ENCODE measurements at places on chromosomes 12 and 14.

GRCh38 chr12:97316321-97316720 is 146.3 kb upstream of the RMST start:
- DNase-seq = no peak

DNA sequence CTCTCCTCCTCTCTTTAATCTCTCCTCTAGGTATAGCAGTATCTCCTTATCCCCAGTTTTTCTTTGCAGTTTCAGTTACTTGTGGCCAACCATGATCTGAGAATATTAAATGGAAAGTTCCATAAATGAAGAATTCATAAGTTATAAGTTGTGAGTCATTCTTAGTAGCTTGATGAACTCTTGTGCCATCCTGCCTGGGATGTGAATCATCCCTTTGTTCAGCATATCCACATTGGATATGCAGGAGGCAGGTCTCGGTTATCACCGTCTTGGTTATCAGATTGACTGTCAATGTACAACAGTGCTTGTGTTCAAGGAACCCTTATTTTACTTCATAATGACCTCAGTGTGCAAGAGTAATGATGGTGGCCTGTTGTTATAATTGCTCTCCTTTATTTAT is 134.0 kb downstream of the TMEM117 start:
- no peak for DNase-seq

DNA sequence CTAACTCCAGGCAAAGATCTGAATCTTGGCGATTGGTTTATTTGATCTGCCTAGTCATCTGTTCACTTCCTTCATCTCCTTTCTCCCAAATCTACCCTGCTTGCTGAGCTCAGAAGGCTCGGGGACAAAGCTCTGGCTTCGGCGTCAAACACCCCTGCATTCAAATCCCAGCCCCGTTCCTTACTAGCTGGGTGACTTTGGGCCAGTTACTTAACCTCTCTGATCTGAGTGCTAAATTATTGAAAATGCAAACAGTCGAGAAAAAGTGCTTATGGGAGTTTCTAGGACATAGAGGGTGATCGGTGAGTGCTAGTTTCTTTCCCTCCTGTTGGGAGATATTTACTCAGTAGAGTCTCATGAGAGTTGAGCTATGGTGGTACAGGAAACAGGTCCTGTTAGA is 121.2 kb upstream of the RFLNA start:
- DNase-seq = no peak

DNA sequence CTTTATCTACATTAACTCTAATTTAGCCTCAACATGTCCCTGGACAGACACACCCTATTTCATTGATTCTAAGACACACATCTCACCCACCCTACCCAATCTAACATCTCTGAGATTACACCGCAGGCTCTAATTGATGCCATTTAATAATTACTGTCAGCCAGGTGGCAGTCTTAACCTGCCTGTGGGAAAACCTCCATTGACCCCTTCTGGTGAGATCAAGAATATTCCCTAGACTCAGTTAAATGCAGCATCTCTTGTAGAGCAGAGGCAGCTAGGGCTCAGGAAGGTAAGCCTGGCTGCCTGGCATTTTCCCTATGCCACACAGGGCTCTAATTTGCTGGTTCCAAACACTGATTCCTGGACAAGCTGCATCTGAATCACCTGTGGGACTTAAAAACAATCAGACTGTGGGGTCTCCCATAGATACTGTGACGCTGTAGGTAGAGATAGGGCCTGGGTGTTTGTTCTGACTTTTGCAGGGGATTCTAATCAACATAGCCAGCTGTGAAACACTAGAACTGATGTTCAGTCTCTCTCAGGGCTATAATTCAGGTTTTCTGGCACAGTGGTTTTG is 14.3 kb downstream of the MCRS1 start:
- DNase-seq = no peak

DNA sequence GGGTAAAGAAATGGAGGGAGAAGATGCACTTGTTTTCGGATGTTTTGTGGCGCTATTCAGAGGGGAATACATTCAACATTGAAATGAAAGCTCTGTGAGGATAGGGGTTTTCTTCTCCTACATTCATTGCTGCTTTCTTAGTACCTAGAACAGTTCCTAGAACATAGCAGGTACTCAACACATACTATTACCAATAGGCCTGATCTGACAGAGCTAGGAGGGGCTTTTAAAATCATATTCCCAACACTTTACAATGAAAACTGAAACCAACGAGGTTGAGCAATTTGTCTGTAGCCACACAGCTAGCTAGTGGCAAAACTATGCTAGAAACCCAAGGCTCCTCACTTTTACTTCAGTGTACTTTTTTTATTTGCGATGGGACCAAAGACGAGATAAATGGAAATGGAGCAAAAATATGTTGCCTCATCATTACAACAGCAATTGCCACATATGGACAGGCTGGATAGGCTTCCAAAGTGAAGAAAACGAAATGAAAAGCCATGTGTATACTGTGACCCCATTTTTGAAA is 23.1 kb upstream of the IL22 start:
- no peak for DNase-seq

DNA sequence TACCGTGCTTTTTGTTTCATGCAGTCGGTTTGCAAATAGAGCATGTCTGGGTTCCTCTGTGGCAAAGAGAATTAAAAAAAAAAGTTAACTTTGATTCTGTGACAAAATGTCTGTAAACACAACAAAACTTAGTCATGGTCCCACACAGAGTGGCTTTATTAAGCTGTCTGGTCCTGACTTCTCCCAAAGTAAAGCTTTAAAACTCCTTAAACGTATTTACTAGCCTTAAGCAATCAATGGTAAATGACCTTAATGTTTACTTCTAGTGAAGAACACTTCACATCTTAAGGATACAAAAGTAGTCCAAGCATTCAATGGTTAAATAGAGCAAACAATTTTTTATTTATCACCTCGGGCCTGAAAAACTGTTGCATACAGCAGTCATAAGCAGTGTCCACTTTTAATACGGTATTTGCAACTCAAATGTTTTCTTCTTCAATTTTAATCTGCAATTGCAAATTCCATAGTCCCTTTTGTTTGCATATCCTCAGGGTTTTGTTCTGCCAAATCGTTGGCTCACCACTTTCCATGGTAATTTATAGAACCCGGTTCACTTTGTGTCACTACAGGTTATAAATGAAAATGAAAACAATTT is 453.0 kb upstream of the MIS18BP1 start:
- no peak for DNase-seq

GRCh38 chr12:28967426-28967825 is 181.7 kb upstream of the FAR2 start:
- DNase-seq = no peak

GRCh38 chr14:60815371-60815770 is 80.8 kb downstream of the MNAT1 start:
- DNase-seq = no peak

- no peak for DNase-seq
Observed at GRCh38 chr12:100584256-100584655, 10.8 kb downstream of the GAS2L3 start.

DNA sequence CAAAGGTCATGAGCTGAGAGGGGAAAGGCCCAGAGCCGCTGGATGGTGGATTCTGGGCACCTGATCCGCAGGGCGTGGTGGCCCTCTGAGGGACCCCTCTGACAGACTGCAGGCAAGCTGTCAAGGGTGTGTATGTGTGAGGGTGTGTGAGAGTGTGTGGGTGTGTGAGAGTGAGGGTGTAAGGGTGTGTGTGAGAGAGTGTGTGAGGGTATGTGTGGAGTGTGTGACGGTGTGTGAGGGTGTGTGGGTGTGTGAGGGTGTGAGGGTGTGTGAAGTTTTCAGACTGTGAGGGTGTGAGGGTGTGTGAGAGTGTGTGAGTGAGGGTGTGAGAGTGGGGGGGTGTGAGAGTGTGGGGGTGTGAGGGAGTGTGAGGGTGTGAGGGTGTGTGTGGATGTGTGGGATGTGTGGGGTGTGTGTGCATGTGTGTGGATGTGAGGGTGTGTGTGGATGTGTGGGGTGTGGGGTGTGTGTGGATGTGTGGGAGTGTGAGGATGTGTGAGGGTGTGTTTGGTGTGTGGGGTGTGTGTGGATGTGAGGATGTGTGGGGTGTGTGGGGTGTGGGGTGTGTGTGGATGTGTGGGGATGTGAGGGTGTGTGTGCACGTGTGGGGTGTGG is 156.7 kb downstream of the TMEM121 start:
- DNase-seq = no peak

GRCh38 chr12:92574051-92574783 is 128.6 kb upstream of the PLEKHG7 start:
- no peak for DNase-seq

- no peak for DNase-seq
Observed at GRCh38 chr14:25537846-25538455, 488.0 kb upstream of the STXBP6 start.

GRCh38 chr12:6644257-6644596 is 3.0 kb downstream of the ACRBP start:
- no peak for DNase-seq

GRCh38 chr14:77158882-77159255 is 17.3 kb upstream of the ZDHHC22 start:
- no peak for DNase-seq

GRCh38 chr12:78531831-78532458 is 332.6 kb upstream of the SYT1 start:
- DNase-seq = no peak

DNA sequence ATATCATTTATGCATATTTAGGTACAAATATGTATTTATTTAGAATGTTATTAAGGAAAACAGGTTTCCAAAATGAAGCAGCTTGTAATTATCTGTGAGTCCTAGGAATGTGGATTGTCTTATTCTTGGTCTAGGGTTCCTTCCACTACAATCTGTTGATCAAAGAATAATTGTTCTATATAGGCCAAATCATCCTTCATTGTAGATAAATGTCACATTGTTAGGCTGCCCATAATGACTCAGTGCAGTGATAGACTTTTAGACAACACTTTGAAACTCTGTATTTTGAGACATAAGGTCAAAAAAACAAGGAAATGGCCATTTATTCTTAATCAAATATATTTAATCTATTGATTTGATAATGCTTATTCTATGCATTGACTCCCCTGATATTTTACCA is 283.0 kb downstream of the ACSS3 start:
- no peak for DNase-seq

DNA sequence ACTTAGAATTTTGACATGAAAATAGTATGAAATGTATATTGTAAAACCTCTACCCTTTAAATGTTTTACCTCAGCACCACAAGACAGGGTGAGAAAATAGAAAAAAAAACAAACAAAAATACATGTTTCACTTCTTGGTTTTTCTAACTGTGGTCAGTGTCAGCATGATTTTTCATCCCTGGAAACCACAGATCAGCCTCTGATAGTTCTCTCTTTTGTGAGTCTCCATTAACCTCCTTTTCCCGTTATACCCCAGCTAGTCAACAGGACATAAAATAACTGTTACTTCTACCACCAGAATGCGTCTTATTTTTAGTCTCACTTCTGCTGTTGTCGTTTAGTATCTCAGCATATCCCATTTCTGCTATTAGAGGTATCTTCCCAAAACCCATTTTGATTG is 48.3 kb upstream of the KCNMB4 start:
- DNase-seq = no peak

- DNase-seq = no peak
Observed at GRCh38 chr14:69712599-69713088, 54.3 kb upstream of the SRSF5 start.

- no peak for DNase-seq
Observed at GRCh38 chr14:56156096-56156495, 37.9 kb downstream of the PELI2 start.

DNA sequence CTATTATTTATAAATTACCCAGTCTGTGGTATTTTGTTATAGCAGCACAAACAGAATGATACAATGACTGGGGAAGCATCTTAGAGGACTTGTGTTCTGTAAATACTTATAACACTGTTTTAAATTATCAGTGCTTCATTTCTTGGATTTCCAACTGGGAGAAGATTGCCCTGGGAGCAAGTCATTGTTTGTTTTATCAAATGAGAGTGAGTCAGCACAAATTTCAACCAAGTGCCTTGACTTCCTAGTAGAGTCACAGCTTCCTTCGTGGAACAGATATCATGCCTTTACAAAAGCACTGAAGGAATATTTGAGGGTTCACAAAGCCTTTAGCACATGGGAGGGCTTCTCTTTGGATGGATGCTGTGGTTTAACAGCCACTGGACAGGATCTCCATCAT is 234.1 kb downstream of the KTN1 start:
- no peak for DNase-seq

GRCh38 chr14:54322701-54323337 is 74.0 kb upstream of the CDKN3 start:
- DNase-seq = no peak

- no peak for DNase-seq
Observed at GRCh38 chr12:24360461-24360860, 411.0 kb upstream of the SOX5 start.

- DNase-seq = no peak
Observed at GRCh38 chr14:68405961-68406360, 386.9 kb downstream of the ZFP36L1 start.

DNA sequence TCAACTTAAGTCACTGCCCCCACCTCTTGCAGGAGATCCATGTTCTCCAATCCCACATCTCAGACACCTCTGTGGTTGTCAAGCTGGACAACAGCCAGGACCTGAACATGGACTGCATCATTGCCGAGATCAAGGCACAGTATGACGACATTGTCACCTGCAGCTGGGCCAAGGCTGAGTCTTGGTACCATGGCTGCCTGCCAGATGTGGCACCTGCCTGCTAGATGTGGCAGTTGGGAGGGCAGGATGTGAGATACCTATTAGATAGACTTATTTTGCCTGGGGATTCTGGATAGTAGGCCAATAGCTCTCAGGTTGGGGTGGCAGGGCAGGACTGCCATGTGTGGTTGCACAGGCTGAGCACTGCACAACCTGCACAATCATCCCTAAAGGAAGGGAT is 7.9 kb upstream of the KRT86 start:
- no peak for DNase-seq

- DNase-seq = no peak
Observed at GRCh38 chr14:102795060-102795925, 18.0 kb downstream of the TRAF3 start.

DNA sequence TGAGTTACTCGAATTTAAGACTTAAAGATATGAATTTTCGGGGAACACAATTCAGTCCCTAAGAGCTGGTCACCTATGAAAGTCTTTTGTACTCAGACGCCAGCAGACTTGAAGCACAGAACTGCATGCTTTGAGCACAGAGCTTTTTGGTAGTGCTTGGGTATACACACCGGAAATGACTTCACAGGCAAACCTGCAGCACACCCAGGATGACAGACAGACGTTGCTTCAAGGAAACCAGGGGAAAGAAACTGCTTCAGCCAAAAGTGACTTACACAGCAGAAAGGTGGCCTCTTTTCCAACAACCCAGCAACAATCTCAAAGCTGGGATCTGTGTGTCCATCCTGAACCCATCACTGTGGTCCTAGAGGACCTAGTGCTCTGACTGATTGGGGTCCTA is 975.1 kb downstream of the AACS start:
- no peak for DNase-seq

GRCh38 chr12:45708901-45709300 is 20.6 kb upstream of the ARID2 start:
- no peak for DNase-seq
